ENCODE measurements at places on chromosomes 2 and 18. TPM values are rescaled to one million over a fixed set of nuclear protein-coding genes. Genes with fewer than 3 reads are reported as not detected.

Gene CHRND
- not detected for total RNA-seq

Gene HNRNPLL
- 19.3 TPM for total RNA-seq

Gene RAD51AP2
- total RNA-seq = not detected

Gene RAMP1
- 0.15 TPM for total RNA-seq

Gene CLEC4F
- not detected for total RNA-seq

Gene LYG2
- 0.18 TPM for total RNA-seq

Gene GDF7
- total RNA-seq = 0.09 TPM

Gene NT5DC4
- total RNA-seq = not detected

Gene MC2R
- total RNA-seq = not detected

Gene RNF138
- total RNA-seq = 13.5 TPM

Gene CD302
- 1.9 TPM for total RNA-seq

Gene PRSS56
- 0.13 TPM for total RNA-seq

Gene AAMP
- 127 TPM for total RNA-seq

Gene ID2
- 71.1 TPM for total RNA-seq

Gene SCG2
- total RNA-seq = 0.98 TPM

Gene KIF5C
- 0.46 TPM for total RNA-seq

Gene DSG2
- 57.7 TPM for total RNA-seq

Gene SERPINB11
- not detected for total RNA-seq

Gene SERPINB3
- 0.16 TPM for total RNA-seq

Gene SPIRE1
- total RNA-seq = 17.4 TPM

Gene DNAJC5G
- total RNA-seq = not detected

Gene DSG4
- not detected for total RNA-seq

Gene HOXD1
- 0.17 TPM for total RNA-seq

Gene KCNG3
- 0.56 TPM for total RNA-seq

Gene PAX8
- 0.97 TPM for total RNA-seq

Gene RAB6D
- not detected for total RNA-seq

Gene PPP3R1
- total RNA-seq = 52.7 TPM

Gene COLEC12
- total RNA-seq = 0.06 TPM

Gene GATA6
- 1.7 TPM for total RNA-seq

Gene SIX3
- total RNA-seq = 2.9 TPM

Gene DYSF
- total RNA-seq = 0.56 TPM

Gene SKA1
- 10.9 TPM for total RNA-seq
